ENCODE measurements at places on chromosomes 6 and 20. TPM values are rescaled to one million over a fixed set of nuclear protein-coding genes. Genes with fewer than 3 reads are reported as not detected.

Gene CTCFL
- total RNA-seq, result not detected

Gene HCK
- total RNA-seq, result not detected

Gene TIAM2
- 15.9 TPM for total RNA-seq

Gene NKAPL
- total RNA-seq, result under 0.01 TPM

Gene LRRC1
- 59.9 TPM for total RNA-seq

Gene BPIFB4
- total RNA-seq, result not detected

Gene LY6G6D
- total RNA-seq, result not detected

Gene TAP2
- 27.5 TPM for total RNA-seq

Gene LCA5
- total RNA-seq, result 2.2 TPM

Gene OR2B6
- total RNA-seq, result not detected

GRCh38 chr20:38167851-38168760 is 3.0 kb upstream of the TGM2 start:
- DNase-seq, result peak; percentile 93

GRCh38 chr6:90811596-90812226 is 224.8 kb upstream of the MAP3K7 start:
- no peak for DNase-seq

DNA sequence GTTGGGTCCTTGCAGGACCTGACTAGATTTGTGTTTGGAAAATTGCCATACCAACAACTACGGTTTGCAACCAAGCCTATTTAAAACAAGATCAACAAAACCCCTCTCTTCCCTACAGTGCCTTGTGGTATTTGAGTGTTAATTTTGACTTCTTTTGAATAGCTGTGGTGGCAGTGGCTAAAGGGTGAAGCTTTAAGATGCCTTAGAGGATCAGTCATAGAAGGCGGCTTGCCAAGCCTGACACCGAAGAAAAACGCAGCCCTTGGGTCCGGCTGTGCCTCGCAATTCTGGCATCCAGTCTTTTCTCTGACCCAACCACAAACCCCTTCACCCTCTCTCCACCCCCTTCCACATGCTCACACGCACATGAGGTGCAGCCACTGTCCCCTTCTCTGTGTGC is 32.6 kb downstream of the BMP6 start:
- DNase-seq, result no peak

DNA sequence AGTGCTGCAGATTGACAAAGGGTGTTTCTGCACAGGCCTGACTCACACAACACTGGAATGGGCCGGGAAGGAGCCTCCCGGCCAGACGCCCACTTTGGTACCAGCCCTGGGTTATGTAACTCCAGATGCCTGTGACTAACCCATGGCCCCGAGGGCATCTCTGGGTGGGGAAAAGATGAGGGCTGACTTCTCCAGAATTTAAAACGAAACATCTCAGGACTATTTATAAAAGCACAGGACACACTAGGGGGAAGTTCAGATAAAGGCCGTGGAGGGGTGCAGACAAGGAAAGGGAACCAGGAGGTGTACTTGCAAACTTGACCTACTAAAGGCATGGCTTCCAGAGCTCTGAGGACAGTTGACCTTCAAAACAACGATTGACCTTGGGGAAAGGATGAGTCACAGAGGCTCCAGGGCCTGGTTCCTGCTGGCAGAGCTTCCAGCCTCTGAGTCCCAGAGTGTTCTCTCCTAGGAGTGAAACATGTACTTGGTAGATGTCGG is 196.9 kb downstream of the NFATC2 start:
- no peak for DNase-seq

DNA sequence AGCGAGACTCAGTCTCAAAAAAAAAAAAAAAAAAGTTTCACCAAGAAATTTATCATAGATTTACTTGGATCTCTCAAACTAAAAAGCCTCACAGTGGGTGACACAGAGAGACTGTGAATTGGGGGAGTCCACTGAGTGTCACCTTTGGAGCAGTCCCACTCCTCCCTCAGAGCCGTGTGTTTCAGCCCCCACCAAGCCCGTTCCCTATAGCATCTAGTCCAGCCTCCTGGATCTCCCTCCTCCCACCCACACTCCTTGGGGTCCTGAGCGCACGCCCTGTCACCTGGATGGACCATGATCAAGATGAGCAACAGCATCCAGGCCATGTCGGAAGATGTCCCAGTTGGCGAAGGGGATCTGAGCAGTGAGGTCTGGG is 422 bp downstream of the NCR3 start:
- DNase-seq, result no peak

- no peak for DNase-seq
Observed at GRCh38 chr6:120774275-120774674, 560.0 kb downstream of the TBC1D32 start.

- no peak for DNase-seq
Observed at GRCh38 chr20:16349523-16350260, 223.6 kb downstream of the KIF16B start.

- no peak for DNase-seq
Observed at GRCh38 chr6:39468385-39468784, 145.9 kb upstream of the KCNK16 start.

- no peak for DNase-seq
Observed at GRCh38 chr20:57136734-57137133, 129.7 kb downstream of the BMP7 start.

- no peak for DNase-seq
Observed at GRCh38 chr6:8234321-8234720, 132.0 kb upstream of the EEF1E1 start.

GRCh38 chr6:5619249-5619648 is 357.9 kb downstream of the FARS2 start:
- DNase-seq, result no peak
